Stimulated activated CD4-positive, alpha-beta T cell treated with anti-CD3 and anti-CD28 coated beads, Interleukin-12 subunit alpha, Interleukin-12 subunit beta, amount 100 ng/mL, for 4 hours (primary cell): ENCODE measurements at places on chromosomes 2 and 18.

GRCh38 chr2:149595056-149595963 lies 7.7 kb upstream of the MMADHC start:
- DNase-seq, result no peak

DNA sequence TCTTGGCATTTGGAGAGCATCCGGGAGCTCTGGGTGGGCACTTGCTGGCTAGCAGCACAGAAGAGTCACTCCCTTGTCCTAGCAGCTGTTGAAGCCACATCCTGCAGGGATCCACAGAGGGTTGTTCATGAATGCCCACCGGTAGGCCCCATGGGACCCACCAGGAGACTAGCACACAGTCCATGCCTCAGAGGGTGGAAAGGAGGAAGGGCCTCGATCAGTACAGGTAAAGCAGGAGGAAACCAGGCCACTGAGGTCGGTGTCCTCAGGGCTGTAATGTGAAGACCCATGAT lies 205.8 kb downstream of the SEPTIN10 start:
- no peak for DNase-seq

GRCh38 chr2:4831751-4832150 lies 860.4 kb upstream of the SOX11 start:
- no peak for DNase-seq

DNA sequence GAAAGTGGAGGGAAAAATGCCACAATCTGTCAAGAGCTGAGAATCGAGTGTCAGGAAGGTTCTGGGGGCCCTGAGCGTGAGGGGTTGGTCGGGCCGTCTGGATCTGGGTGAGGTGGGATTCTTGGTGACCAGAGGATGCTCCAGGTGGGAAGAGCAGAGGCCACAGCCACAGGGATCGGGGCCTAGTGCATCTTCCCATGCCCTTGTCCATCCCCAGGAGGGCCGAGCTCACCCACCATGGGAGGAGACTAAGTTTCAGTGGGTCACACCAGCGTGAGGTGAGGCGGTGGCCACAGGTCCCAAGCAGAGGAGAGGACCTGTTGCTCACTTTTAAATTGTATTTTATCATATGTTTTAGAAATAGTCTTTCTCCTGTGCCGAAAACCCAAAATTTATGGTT lies 70.0 kb downstream of the TMEM18 start:
- DNase-seq, result no peak

DNA sequence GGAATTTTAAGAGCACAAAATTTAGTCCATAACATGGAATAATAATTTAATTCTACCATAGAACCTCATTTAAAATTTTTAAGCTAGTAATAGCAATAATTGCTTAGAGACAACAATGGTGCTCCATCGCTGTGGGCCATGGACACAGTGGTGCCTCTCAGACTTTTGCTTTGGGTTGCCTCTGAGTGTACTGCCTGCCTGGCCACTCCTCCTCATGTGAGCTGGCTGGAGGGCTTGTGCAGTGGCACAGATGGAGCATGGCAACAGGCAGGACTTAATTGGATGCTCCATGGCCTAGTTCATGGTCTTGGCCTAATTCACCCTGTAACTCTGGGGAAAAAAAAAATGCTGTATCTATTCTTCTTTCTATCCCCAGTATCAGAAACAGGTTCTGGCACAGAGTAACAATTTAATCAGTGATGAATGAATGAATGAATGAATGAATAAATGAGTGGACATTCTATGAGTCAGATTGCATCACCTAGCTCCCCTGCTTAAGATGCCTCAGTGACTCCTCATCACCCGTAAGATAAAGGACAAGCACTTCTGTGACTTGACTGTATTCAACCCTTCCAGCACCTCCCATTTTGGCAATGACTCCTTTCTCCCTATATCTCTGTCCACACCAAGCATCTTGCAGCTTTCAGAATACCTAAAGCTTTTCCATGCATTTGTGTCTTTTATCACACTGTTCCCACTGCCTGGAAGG lies 211.8 kb upstream of the SLC14A2 start:
- DNase-seq, result no peak
